Left lobe of liver (tissue), 2 donors: ENCODE measurements at places on chromosomes 11 and 22.

DNA sequence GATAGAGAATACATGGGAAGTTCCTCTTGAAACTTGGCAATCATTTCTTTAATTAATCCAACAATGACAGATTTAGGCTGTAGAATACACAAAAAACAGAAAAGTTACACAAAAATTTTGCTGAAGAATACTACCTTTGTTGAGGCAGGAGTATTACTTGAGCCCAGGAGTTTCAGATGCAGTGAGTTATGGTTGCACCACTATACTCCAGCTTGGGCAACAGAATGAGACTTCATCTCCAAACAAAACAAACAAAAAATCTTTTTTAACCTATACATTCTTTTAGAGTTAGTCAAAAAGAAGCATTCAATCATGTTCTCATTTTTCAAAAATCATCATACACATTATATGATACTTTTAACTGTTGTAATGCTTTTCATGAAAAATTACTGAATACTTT, 22.1 kb downstream of the UEVLD start:
- no peak for DNase-seq

GRCh38 chr11:3667149-3668035, 3.8 kb downstream of the CHRNA10 start:
- DNase-seq: no peak

DNA sequence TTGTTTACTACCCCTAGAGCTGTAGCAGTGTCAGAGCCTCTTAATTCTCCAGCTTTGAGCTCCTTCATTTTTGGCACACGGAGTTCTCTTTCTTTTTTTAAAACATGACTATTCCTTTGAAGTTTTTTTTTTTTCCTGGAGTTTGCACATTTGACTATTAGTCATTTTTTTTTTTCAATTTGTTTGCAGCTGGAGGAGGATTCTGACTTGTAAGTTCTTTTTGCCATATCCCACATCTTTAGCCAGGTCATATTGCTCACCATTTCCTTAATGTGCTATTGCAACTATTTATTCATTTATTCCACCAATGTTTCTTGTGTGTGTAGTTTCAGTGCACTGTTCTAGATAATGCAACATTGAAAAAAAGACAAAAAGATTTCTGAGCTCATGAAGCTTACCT, 166.3 kb upstream of the ARHGAP20 start:
- no peak for DNase-seq

DNA sequence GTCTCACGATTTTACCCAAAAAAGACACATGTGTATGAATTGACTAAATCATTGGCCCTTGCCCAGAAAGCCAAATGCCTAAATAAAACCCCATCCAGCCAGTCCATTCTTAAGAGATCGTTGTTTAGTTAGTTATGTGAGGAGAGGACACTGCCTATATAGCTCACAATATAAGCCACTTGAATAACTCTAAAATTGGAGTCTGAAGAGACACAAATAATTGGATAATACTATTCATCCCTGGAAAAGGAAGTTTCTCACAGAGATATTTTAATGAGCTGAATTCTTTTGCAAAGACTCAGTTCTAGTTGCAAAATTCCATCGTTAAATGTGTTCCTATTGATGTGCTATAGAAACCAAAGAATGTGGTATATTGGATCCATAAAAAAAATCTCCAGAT, 176.7 kb downstream of the SOX6 start:
- no peak for DNase-seq

- DNase-seq: no peak
These were observed 248.0 kb downstream of the CASP12 start for GRCh38 chr11:104650234-104650633.

GRCh38 chr22:20315337-20316216, 4.3 kb downstream of the DGCR6L start:
- peak; percentile 47 for DNase-seq

GRCh38 chr11:16883174-16883573, 131.0 kb downstream of the PLEKHA7 start:
- DNase-seq: no peak

DNA sequence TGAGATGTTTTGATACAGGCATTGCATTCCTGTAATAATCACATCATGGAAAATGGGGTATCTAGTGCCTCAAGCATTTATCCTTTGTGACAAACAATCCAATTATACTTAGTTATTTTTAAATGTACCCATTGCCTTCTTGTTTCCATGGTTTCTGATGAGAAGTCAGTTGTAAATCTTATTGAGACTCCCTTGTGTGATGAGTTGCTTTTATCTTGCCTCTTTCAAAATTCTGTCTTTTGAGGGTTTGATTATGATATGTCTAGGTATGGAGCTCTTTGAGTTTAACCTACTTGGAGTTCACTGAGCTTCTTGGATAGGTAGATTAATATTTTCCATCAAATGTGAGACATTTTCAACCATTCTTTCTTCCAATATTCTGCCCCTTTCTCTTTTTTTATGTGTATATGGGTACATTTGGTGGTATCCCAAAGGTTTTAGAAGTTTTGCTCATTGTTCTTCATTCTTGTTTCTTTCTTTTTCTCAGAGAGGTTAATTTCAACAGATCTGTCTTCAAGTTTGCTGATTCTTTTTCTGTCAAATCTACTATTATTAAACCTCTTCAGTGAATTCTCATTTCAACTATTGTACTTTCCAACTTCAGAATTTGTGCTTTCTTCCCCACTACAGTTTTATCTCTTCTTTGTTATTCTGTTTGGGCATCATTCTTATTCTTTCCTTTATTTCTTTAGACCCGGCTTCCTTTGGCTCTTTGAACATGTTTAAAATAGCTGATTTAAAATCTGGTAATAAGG, 13.7 kb downstream of the NAGA start:
- DNase-seq: no peak

DNA sequence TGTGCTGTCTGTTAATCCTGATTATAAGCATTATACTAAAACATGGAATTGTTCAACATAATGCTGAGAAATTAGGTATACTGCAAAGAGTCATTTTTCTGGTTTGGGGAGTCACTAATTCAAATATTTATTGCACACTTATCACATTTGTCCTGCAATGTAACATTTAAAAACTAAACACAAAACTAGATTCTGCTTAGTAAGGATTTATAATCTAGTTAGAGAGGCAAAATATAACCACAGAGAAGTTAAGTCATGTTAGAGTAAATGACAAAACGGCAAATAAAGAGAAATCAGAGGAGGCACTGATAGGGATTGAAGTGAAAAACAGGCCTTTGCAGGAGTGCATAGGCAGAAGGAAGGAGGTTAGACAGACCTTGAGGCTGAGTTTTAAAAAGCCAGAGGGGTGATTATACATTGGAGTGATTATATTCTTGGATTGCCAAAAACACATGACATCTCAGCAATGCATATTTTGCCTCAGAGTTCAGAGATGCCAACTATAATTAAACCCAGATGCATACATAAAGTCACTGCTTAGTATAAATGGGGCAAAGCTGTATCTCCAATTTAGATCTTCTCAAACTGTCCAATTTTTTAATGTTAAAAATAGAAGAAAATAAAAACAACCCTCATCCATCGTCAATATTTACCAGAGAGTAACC, 49.7 kb downstream of the CCDC34 start:
- no peak for DNase-seq

DNA sequence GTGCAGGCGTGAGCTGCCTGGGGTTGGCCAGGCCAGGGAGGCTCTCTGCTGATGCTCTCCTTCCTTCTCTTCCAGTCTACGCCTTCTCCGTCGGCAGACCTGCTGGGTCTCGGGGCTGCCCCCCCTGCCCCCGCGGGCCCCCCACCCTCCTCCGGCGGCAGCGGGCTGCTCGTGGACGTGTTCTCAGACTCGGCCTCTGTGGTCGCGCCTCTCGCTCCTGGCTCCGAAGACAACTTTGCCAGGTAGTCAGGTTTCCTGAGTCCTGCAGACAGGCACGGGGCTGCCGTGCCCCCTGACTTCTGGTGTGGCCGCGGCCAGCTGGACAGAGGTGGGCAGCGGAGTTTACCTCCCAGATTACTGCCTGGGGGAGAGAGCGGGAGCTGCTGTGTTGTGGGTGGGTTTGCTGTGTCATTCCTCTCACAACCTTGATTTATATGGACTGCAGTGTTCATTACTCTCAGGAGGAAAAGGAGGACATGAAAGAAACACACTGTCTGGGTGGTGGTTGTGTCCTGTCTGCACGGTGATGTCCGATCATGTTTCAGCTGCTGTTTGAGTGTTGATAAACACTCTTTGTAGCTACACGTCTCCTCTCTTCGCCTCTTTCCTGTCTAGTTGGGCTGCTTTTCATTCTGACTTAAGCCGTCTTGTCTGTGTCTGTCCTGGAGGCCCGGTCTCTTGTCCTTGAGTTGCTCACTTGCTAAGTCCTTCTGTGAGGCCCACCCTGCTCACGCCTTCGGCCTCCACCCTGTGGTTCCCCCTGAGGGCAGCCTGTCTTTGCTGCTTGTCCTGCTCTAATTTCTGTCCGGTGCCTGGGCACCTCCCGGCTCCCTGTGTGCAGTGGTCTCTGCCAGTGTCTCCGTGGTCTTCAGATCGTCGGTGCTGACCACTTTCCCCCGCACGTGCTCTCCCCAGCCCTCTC, 35.9 kb downstream of the MUC6 start:
- DNase-seq: no peak

GRCh38 chr11:2798951-2799761, 86.4 kb downstream of the CDKN1C start:
- DNase-seq: no peak

- no peak for DNase-seq
These were observed 395.0 kb upstream of the CCDC90B start for GRCh38 chr11:83681031-83681781.

- DNase-seq: peak; percentile 53
These were observed 1.5 kb upstream of the CD151 start for GRCh38 chr11:831118-831864.

- DNase-seq: no peak
These were observed 32.3 kb upstream of the P2RY2 start for GRCh38 chr11:73185680-73186293.

- no peak for DNase-seq
These were observed 16.4 kb upstream of the CTSC start for GRCh38 chr11:88353835-88354496.

DNA sequence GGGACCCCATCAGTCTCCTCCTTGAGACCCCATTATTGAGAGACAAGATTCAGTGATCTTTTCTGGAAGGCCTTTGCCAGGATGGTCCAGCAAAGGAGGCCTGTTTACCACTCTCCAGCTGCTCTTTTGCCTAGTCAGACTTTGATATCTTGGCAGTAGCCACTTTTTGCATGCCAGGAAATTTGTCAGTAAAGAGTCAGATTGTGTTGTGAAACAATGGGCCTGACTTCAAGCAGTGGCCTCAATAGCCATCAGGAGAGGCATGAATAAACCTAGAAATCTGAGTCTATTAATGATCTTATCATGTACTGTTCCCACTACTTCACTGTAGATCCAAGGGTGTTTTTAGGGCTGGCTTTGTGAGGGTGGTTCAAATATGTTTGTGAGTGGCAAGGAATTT, 479.4 kb downstream of the JRKL start:
- DNase-seq: peak; percentile 63

DNA sequence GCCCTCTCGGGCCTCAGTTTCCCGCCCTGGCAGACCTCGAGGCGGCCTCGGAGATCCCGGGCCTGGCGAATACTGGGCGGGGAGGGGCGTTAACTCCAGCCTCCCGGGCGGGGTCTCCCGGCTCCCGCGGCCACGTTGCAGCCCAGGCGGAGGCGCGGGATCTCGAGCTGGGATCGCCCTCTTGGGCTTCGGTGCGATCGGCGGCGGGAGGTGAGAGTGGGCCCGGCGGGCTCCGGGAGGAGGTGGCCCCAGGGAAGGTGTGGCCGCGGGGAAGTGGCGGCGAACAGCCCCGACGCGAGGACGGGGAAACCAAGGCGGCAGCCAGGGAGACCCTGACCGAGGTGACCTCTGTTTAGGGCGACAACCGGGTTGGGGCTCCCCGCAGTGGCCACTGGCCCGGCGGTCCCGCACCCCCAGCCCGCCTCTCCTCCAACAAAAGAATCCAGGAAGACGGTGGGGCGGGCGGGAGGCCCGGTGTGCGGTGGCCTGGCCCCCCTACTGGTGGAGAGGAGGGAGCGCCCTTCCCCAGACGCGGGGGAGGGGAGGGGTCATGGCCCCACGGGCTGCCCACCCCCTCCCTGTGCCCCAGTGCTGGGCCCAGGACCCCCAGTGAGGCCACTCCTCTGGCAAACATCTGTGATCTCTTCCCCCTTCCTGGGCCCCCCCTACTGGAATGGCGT, at the start of gene PHETA2:
TSS of gene PHETA2 (plus strand) at position 117 of the 680 bp plus-strand sequence. CDS start 3,046 bp downstream, outside the sequence.
- DNase-seq: no peak

DNA sequence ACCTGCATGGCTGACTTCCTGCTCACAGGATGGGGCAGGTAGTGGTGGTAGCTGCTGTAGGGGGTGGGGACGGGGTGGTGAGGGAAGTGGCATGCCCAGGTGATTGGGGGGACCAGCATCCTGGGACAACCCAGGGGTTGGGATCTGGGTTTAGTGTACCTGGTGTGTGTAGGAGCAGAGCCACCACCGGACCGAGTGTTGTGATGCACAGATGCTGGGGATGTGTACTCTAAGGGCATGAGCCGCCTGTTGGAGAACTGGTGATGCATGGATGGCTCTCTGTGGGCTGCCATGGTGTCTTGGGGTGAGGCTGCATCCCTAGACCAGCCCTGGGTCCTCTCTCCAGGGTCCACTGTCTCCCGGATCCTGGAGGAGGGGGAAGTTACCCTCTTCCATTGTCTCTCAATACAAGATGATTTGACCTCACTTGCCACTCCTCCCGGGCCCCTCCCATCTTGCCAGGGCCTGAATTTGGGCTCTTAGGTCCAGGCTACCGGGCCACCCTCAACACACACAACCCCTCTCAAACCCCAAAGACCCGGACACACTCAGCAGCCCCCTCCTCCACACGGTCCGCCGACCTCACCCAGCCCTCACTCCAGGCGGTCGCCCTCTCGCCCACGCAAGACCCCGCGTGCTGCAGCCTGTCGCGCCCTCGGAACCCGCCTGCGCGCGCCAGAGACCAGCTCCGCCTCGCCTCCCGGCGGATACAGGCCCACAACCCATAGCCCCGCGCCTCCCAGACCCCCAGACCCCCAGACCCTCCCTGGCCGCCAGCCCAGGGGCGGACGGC, 619 bp downstream of the LRRC75B start:
- no peak for DNase-seq

DNA sequence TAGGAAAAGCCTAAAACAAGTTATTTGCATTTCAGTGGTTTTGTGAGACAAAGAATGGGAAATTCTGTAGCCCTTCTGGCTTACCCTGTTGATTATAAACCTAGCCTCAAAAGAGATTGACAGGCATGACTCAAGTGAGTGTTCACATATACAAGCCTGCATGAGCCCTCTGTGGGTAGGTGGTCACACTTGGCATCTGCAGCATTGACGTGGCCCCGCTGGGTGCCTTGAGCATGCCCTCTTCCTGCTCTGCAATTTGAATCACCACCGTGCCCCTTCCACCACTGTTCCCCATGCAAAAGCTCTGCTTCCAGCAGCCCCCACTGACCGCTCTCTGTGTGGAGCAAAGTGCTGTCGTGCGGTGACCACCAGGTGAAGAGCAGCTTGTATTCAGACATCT, 21.0 kb upstream of the ADSL start:
- DNase-seq: no peak
